NCI-H187 (cell line): ENCODE measurements at places on chromosomes 4 and X.

DNA sequence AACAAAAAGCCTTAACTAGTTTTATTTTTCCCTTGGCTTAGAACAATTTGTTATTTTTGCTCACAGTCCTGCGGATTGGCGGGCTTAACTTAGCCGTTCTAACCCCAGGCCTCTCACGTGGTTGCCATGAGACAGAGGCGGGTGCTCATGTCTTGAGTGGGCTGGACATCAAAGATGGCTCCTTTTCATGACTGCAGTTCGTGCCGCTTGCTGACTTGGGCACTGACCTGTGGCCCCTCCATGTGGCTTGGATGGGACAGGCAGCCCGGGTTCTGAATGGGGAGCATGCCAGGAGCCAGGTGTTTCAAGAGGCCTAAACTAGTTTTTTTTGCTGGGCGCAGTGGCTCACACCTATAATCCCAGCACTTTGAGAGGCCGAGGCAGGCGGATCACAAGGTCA is 40.7 kb downstream of the CDS1 start:
- DNase-seq = no peak

DNA sequence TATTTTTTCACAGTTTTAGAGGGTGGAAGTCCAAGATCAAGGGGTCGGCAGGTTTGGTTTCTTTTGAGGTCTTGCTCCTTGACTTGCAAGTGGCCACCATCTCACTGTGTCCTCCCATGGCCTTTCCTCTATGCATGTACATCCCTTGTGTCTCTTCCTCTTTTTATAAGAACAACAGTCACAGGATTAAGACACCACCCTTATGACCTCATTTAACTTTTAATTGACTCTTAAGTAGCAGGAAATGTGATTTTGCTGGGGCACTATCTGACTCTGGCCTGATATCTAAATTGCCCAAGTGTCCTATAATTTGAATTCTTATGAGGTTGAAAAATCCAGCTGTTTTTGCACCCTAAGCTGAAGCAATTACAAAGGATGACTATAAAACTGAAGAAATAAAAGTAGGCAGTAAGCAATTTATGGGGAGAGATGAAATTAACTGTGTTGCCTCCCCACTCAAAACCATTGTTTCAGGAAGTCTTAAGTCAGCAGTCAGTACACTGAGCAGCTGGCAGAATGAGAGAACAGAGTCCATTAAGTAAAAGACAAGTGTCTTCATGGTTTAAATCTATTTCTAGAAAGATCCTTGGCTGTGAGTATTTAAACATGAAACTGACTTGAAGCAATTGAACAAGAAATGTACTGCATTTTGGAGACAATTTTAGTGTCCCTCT is 601.3 kb downstream of the SPRY1 start:
- no peak for DNase-seq

- no peak for DNase-seq
Measured at GRCh38 chr4:23232987-23233386, 540.2 kb downstream of the GBA3 start.

DNA sequence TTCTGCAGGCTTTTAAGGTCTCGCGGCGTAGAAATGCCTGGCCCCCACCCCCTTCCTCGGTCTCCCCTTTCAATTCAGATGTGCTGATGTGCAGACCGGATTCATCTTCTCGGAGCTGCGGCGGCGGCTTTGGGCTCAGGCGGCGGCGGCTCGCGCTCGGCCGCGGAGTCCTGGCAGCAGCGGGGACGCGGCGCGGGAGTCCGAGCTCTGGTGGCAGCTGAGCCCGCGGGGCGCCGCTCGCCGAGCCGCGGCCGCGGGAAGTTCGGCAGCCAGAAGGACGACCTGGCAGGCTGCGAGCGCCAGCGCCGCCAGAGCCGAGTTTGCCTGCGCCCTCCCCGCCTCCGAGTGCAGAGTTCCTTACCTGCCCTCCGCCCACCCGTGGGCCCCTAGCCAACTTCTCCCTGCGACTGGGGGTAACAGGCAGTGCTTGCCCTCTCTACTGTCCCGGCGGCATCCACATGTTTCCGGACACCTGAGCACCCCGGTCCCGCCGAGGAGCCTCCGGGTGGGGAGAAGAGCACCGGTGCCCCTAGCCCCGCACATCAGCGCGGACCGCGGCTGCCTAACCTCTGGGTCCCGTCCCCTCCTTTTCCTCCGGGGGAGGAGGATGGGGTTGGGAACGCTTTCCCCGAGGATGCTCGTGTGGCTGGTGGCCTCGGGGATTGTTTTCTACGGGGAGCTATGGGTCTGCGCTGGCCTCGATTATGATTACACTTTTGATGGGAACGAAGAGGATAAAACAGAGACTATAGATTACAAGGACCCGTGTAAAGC is 448 bp downstream of the TLL1 start:
- DNase-seq = no peak

GRCh38 chr4:119731146-119731742 is 102.6 kb upstream of the PDE5A start:
- no peak for DNase-seq

DNA sequence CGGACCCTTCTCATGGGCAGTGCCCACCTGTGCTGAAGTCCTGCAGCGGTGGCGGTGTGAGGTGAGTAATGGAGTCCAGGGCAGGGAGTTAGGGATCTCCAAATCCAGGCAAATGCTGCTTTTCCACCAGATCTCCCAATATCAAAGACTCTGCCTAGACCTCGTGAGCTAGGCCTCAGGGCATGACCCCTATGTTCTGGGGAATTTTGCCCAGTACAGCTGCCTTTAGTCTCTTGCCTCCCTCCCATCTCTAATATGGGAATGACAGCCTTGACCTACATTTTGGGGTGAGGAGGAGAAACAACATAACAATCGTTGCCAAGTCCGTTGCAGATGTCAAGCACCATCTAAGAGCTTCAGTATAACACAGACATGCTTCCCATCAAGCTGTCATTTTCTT is 7.3 kb downstream of the PAK3 start:
- DNase-seq = no peak

DNA sequence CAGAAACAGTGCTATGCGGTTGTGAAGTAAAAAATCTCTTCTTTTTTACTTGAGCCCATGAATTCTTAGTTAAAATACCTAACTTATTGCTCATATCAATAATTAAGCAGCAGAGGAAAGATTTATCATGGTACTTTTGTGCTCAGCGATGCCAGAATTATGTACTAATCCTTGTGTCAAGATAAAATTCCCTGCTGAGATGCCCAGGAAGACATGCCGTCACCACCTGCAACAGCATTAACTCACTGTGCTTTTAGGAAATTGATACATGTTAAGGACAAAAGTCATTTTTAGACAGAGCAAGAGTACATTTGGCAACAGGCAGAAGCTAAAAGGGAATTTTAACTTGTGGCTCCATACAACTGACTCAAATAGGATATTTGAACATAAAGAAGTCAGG is 138.9 kb downstream of the NPNT start:
- DNase-seq = no peak

DNA sequence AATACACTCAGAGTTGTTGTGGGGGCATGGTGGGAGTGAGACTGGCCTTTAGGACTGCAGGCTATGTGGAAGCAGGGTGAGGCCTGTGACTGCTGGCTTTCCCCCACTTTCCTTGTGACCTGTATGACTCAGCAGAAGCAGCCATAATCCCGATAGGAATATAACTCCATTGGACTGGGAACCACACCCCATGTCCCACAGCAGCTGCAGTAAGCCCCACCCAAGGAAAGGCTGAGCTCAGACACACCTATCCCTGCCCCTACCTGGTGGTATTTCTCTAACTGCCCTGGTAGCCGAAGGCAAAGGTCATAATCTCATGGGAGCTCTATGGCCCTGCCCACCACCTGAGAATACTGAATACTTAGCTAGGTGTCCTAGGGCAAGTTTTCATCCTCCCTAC is 169.3 kb downstream of the GC start:
- no peak for DNase-seq

GRCh38 chr4:150078041-150078578 is at the start of gene DCLK2:
Gene DCLK2, plus strand, starts transcription at chr4:150078445. Its CDS starts 583 bp downstream, at chr4:150079028.
- DNase-seq = peak; percentile 35

DNA sequence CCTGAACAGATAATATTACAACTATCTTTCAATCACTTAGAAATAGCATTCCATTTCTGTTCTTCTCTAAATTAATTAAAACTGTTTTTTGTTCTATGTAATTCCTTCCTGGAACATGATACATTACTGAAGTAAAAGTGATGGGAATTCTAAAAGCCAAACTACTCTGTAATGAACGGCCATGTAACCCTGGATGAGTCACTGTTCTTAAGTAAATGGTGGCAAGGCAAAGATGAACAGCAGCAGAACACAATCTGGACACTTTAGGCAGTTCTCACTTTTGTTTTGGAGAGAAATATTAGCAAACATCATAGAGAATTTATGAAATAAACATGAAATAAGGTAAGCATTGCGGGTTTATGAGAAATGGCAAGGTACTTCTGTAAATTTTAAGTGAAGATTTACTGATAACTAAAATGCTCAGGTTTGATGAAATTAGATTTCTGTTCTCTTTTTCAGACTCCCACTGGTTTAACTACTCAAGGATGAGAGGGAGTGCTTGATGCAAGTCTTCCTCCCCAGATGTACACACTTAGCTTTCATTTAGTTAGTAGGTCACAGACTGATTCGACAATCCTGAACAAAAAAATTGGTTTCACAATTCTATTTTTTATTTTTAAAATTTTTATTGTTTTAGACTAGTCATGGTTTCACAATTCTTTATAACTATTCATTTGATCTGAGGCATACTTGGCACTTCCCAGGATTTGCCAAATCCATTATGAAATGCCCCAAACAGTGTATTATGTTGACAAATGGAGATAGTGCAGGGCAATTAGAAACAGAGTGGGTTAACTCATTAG is 964 bp upstream of the GPR82 start:
- DNase-seq = no peak

DNA sequence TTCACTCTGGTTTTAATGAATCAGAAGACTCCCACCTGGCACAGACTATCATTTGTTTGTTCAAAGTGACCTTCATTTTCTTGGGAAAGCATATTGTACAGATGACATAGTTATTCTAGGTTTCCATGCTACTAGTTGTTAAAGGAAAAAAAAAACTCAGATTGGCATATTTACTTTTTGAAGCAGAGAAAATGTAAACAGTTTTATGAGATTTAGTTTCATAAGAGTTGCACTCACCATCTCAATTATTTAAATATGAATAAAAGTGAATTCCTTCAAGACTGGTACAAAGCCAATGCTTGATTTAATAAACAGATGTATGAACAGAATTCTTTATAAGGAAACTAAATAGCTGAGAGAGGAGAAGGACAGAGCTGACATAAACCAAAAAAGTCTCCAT is 280.3 kb upstream of the UGT8 start:
- DNase-seq = no peak

DNA sequence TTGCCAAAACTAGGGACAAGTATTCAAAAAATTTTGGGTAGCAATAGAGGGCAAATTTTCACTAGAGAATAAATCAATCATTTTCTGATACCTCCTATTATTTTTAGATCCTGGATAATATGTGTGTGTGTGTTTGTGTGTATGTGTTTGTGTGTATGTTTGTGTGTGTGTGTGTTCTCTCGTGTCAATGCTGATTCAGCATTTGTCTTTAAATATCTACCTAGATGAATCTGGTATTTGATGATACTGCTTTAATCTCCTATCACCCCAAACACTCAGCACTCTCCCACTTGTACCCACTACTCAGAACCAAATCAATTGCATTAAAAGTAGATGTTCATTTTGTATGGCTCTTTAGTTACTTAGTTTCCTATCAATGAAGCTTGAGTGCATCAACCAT is 101.3 kb upstream of the NPFFR2 start:
- DNase-seq = no peak

DNA sequence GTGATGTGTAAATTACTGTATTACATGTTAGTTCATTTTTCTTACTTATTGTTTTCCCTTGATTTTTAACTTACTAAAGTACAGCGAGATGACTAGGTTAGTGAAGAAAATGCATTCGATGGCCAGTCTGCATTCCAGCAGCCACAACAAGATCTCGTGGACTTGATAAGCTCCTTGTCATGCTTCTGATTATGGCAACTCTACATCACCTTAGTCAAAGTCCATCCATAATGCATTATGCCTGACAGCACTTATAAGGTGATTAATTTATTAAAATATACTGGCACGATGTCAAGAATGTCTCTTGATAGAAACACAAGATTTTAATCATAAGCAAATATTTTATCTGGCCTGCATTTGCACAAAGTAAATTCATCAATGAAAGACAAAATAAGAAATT is 109.9 kb upstream of the NAP1L5 start:
- no peak for DNase-seq

- no peak for DNase-seq
Measured at GRCh38 chr4:28082686-28083390, 1222.2 kb downstream of the STIM2 start.

DNA sequence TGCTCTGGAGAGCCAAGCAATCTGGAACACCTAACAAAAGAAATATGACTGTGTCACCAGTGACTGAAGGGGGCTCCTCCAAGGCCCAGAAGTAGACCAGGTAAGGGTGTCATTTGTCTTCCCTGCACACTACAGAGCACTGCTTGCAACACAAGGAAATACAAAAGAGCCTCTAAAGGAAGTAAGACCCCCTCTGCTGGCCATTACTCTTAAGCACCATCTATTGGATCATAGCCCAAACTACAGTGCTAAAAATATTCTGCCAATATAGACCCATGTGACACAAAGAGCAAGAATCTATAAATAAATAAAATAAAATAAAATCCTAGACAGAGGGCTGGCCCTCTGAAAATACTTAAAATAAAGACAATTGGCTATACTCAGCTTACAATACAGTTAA is 528.7 kb downstream of the TMA16 start:
- no peak for DNase-seq

DNA sequence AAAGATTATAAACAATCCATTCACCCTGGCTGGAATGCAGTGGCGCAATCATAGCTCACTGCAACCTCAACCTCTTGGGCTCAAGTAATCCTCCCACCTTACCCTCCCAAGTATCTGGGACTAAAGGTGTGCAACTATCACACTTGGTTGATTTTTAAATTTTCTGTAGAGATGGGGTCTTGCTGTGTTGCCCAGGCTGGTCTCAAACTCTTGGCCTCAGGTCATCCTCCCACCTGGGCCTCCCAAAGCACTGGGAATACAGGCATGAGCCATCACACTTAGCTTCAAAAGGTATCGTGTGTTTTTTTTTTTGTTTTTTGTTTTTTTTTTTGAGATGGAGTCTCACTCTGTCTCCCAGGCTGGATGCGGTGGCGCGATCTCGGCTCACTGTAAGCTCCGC is 71.5 kb downstream of the FRYL start:
- DNase-seq = no peak

DNA sequence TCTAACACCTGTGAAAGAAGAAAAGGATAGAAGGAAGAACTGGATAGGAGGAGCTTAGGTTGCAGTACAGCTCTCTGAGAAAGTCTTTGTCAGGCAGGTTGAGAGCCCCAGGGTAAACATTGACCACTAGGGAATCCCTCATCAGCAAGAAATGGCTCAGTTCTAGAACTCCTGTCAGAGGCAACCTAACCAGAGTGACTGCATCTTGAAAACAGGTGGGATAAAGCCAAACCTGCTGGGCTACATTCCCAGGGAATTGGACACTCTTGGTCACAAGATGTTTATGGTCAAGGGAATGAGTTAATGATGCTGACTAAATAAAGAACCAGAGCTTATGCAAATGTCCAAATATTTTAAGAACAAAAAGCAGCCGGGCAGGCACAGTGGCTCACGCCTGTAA is 108.3 kb upstream of the MED14 start:
- no peak for DNase-seq

GRCh38 chr4:99028187-99028586 is 32.7 kb downstream of the METAP1 start:
- no peak for DNase-seq

GRCh38 chr4:25861280-25861950 is 1.4 kb downstream of the SEL1L3 start:
- DNase-seq = no peak

- DNase-seq = no peak
Measured at GRCh38 chr4:107068116-107068515, 32.0 kb upstream of the DKK2 start.
